Mesenteric fat pad (tissue), 1 donor: ENCODE measurements at places on chromosomes 7 and 10. TPM values are rescaled to one million over a fixed set of nuclear protein-coding genes. Genes with fewer than 3 reads are reported as not detected.

DNA sequence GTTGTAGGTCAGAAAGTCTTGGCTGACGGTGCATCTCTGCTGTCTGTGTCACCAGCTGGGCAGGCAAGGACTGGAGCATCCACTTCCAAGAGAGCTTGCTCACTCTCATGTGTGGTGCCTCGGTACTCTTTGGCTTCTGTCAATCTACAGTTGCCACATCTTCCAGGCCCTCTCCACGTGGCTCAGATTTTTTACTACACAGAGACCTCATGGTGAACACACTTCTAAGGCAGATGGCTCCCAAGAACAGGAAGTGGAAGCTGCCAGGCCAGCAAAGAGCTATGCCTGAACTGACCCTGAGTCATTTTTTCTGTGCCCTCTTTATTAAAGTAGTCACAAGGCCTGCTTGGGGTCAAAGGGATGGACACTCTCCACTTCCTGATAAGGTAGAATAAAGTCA, 351.5 kb upstream of the AUTS2 start:
- DNase-seq = no peak

DNA sequence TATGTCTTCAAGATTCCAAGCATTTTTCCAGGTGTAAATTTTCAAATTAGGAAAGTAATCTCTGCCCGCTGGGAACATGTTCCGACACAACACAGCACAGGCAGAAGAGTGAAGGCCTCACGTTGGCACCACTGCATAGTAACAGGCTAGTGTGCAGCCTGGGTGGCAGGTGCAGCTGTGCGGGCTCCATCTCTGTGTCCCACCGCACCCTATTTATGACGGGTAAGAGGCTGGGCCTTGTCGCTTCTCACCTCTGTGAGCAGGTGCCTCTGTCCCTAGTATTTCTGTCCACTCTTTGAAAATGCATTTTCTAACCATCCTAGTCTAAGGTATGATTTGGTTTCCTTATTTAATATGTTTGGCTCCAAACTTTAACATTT, 24.1 kb downstream of the VIPR2 start:
- DNase-seq = peak; percentile 43

- DNase-seq = peak; percentile 51
Measured at GRCh38 chr10:47421057-47421952, 37.2 kb upstream of the ZNF488 start.

GRCh38 chr7:301291-302053, 11.5 kb downstream of the FOXL3 start:
- DNase-seq = no peak

GRCh38 chr10:121296881-121297585, 301.2 kb downstream of the FGFR2 start:
- no peak for DNase-seq

- DNase-seq = no peak
Measured at GRCh38 chr10:96380821-96381220, 22.0 kb upstream of the OPALIN start.

- no peak for DNase-seq
Measured at GRCh38 chr7:119545118-119545517, 727.9 kb upstream of the KCND2 start.

DNA sequence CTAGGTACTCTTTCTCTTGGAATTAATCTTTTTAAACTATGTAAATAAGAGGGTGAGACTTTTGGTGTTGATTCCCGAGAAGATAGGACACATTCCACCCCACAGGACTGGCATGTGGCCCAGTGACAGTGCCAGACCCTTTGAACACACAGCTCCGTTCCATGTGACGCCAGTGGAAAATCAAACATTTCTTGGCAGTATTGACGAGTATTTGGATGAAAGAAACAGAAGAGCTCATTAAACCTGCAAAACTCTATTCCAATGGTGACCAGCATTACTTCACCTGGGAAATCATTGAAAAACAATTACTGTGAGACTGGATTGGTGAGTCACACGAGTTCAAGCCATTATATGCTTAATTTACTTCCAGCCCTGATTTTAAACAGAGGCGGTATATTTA, 25.8 kb downstream of the AKR1E2 start:
- DNase-seq = no peak

- DNase-seq = no peak
Measured at GRCh38 chr7:35015346-35015859, 21.9 kb downstream of the DPY19L1 start.

- DNase-seq = no peak
Measured at GRCh38 chr10:35640474-35640873, 1.6 kb downstream of the FZD8 start.

GRCh38 chr7:41750661-41751540, 48.0 kb upstream of the INHBA start:
- no peak for DNase-seq

GRCh38 chr7:31020161-31020560, 31.9 kb upstream of the ADCYAP1R1 start:
- DNase-seq = no peak

DNA sequence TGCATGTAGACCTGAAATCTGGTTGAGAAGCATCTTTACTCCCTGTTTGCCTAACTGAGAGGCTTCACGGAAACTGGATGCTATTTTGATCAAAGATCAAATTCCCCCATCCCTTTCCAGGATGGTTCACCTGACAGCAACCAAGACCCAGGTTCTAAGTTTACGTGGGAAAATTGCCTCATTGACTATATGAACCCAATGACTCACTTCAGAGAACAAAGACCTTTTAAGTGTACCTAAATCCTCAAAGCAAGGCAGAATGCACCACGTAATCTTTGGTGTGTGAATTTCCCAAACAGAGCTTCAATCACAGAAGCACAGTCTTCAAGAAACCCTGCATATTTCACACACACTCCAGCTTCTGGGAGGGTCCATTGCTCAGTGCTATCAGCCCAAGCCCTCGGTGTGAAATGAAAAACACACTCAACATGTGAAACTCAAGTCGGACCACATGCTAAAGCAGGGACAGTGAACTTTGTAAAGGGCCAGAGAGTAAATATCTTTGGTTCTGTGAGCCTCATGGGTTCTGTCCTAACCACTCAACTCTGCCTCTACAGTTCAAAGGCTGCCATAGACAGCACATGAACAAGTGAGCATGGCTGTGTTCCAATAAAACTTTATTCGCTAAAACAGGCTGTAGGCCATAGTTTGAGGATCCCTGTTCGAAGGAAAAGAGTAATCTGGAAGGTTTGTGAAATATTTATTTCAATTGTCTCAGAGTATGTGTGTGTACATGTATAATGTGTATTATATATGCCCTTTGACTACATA, 275.6 kb upstream of the FOXK1 start:
- no peak for DNase-seq

GRCh38 chr7:68166525-68166924, 1169.9 kb downstream of the TYW1 start:
- DNase-seq = no peak

GRCh38 chr10:124562425-124563060, 100.9 kb downstream of the LHPP start:
- no peak for DNase-seq

- no peak for DNase-seq
Measured at GRCh38 chr10:73058057-73058591, 38.5 kb downstream of the P4HA1 start.

- DNase-seq = no peak
Measured at GRCh38 chr10:115879372-115880089, 393.5 kb downstream of the GFRA1 start.

DNA sequence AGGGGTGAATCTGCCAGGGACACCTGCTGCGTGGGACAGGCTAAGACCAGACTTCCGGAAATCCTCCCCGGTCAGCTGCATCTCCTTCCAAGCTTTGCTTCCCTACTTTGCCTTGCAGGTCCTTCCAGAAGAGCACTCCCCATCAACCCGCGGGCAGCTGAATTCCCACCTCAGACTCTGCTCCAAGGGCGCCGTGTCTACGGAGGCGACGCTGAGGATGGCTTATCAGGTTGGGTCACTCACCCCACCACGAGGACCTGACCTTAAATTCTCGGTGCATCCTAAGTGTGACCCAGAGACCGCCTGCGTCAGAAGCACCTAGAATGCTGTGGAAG, 78.9 kb upstream of the KMT2C start:
- no peak for DNase-seq

- DNase-seq = no peak
Measured at GRCh38 chr7:20050241-20050966, 166.8 kb downstream of the MACC1 start.

DNA sequence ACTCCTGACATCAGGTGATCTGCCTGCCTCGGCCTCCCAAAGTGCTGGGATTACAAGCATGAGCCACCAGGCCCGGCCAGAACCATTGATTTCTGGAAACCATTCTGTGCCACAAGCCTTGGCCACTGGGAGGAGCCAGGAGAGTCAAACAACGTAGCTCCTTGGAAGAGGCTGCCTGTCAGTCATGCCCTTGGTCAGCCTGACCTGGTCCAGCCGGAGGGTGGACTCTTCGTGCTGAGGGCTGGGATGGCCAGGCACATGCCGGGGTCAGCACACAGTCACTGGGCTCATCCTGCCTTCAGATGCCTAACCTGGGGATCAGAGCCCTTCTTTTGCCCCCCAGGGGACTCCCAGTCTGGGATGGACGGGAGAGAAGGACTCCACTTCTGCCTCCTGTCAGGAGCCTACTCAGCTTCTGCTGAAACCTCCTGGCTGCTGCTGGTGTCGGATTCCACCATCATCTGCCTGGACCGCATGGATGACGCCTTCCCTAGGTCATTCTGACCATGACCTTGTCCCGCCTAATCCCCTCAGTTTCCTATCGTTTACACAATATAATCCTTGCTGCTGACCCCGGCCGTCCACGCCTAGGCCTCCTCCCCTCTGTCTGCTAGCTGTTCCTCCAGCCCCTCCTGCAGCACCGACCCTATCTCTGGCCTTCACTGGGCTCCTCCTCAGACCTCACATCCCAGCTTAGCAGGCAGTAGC, 30.4 kb downstream of the TMEM270 start:
- no peak for DNase-seq

- DNase-seq = no peak
Measured at GRCh38 chr7:25580141-25580540, 351.9 kb upstream of the NPVF start.

- DNase-seq = peak; percentile 18
Measured at GRCh38 chr7:128795129-128795528, 3.4 kb downstream of the CCDC136 start.

GRCh38 chr7:157357129-157358040, 20.6 kb downstream of the DNAJB6 start:
- DNase-seq = peak; percentile 14

- DNase-seq = no peak
Measured at GRCh38 chr10:26481914-26482550, 43.9 kb downstream of the APBB1IP start.

DNA sequence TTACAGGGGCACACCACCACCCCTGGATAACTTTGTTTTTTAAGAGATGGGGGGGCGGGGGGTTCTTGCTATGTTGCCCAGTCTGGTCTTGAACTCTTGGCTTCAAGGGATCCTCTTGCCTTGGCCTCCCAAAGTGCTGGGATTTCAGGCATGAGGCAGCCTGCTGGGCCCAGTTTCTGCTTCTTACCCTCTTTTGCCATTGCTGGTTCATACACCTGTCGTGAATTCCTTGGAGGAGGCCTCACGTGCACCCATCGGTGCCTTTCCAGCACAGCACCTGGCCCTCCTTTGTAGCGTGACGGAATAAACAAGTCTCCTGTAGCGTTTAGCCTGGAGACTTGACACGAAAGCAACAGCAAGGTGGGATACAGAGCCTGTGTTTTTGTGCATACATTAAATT, 75.5 kb downstream of the CARD11 start:
- DNase-seq = peak; percentile 30

DNA sequence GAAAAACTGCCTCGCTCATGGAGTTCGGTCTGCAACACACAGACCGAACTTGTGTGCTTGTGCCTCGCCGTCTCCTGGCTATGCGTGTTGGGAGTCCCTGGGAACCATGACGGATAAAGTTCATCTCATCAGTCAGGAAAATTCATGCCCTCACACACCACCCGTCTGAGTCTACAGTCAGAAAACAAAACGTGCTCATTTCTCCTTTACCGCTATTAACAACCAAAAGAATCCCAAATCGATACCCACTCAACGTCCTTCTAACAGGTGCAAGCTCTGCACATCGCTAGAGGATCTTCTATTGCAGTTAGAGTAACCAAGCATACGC, 13.6 kb downstream of the CNPY1 start:
- DNase-seq = no peak

GRCh38 chr7:114150689-114151088, 231.9 kb upstream of the PPP1R3A start:
- DNase-seq = no peak

DNA sequence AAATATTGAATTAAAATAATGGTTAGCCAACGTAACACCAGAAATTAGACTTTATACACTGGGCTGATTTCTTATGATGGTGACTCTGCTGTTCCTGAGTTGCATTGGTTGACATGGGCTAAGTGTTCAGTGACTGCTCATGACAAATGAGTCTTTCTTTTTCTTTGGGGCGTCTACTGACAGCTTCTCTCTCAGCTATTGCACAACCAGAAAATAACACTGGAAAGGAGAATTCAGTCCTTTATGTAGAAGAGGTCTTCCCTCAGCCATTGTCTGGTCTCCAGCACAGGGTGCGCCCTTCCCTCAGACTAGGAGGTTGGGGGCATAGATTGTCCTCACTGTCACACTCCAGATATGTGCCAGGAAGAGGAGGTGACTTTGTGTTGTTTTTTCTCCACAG, 21.6 kb downstream of the PNLIP start:
- no peak for DNase-seq

GRCh38 chr10:111430070-111430469, 353.2 kb downstream of the ADRA2A start:
- no peak for DNase-seq

DNA sequence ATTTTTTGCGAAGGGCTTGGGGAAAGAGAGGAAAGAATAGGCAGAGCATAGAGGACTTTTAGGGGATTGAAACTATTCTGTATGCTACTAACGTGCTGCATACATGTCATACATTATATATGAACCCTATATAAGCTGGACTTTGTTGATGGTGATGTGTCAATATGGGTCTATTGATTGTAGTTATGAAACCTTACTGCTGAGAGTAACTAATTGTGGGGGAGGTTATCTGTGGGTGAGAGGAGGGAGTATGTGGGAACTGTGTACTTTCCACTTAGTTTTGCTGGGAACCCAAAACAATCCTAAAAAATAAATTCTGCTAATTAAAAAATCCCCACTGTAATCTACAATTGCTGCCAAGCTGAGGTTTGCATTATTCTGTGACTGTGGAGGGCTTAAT, 15.3 kb upstream of the CYP2C19 start:
- DNase-seq = no peak

The SLC29A4 gene
- 38.2 TPM for total RNA-seq

The NUTM2A gene
- total RNA-seq = 1.1 TPM

The EPHB4 gene
- 45.6 TPM for total RNA-seq

The STAMBPL1 gene
- 5.1 TPM for total RNA-seq

The CDHR1 gene
- 0.35 TPM for total RNA-seq

The CPA2 gene
- total RNA-seq = 2.2 TPM

The MMD2 gene
- total RNA-seq = not detected

The AFAP1L2 gene
- total RNA-seq = 3.9 TPM

The MLXIPL gene
- total RNA-seq = 91.5 TPM

The ABCC2 gene
- 2.8 TPM for total RNA-seq

The NEURL1 gene
- 0.13 TPM for total RNA-seq

The SUGCT gene
- total RNA-seq = 2.9 TPM

The LRRC27 gene
- 9.0 TPM for total RNA-seq

The ANKRD22 gene
- total RNA-seq = 0.80 TPM

The POMZP3 gene
- total RNA-seq = 9.8 TPM

The IL2RA gene
- 2.4 TPM for total RNA-seq

The TRIM50 gene
- 0.71 TPM for total RNA-seq

The EBF3 gene
- 28.6 TPM for total RNA-seq

The SPDYE8 gene
- not detected for total RNA-seq

The PPP3CB gene
- total RNA-seq = 50.5 TPM

The SAMD9L gene
- total RNA-seq = 12.4 TPM

The SH2B2 gene
- 8.9 TPM for total RNA-seq
